Smooth muscle cell of the coronary artery (primary cell): ENCODE measurements at places on chromosomes 7 and 10. TPM values are rescaled to one million over a fixed set of nuclear protein-coding genes. Genes with fewer than 3 reads are reported as not detected.

PANK1 gene
- total RNA-seq: 2.6 and 6.0 TPM in 2 replicates

ADAM8 gene
- total RNA-seq: 0.60 and 2.0 TPM in 2 replicates

EGR2 gene
- 0.15 and 1.3 TPM in 2 replicates for total RNA-seq

CNTNAP2 gene
- total RNA-seq: not detected in 2 replicates

ADCYAP1R1 gene
- total RNA-seq: 0.35 TPM in 1 of 2 replicates, not detected in the other

POLR2J gene
- total RNA-seq: 16.1 and 41.7 TPM in 2 replicates

NCF1 gene
- total RNA-seq: not detected in 2 replicates

PLAU gene
- 16.5 and 53.8 TPM in 2 replicates for total RNA-seq

NAT16 gene
- total RNA-seq: not detected in 2 replicates

GTF2IRD1 gene
- total RNA-seq: 2.2 and 6.8 TPM in 2 replicates

KLF14 gene
- total RNA-seq: not detected in 2 replicates

C10orf62 gene
- total RNA-seq: 0.08 TPM in 1 of 2 replicates, not detected in the other

TBC1D12 gene
- 5.5 and 13.4 TPM in 2 replicates for total RNA-seq

ACHE gene
- 0.38 TPM in 1 of 2 replicates, not detected in the other for total RNA-seq

FOXI2 gene
- not detected in 2 replicates for total RNA-seq
